RWPE2 (cell line): ENCODE measurements at places on chromosomes 6 and 20.

DNA sequence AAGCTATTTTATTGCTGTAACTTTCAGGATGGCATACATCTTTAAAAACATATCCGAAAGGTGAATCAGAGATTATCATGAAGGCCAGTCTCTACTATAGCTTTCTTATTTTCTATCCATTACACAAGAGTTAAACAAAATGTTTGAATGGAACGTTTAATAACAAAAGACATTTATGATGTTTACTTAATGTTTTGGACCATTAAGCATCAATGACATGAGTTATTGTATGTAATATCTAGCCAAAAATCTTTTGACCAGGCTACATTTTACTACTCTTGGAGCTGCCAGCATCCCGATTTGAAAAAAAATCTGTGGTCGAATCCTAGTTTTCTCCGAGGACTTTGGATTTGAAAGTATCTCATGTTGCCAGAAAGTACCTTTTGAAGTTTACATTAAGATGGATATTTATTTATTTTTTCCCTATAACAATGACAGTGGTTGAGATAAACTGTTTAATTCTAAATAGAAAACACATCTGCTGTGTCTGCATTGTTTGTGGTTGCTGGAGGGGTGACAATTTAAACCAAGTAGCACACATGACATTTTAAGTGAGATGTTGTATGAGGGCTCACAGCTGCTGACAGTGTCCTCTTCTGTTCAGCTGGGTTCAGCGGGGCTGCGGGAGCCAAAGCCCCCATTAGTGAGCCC lies 293.7 kb upstream of the TCF21 start:
- no peak overlapping the region for H3K4me3 ChIP-seq
- H3K36me3 ChIP-seq, result no peaks in the 10 kb centered on the region
- H3K27ac ChIP-seq, result peak overlapping the region; percentile 39
- H3K27me3 ChIP-seq, result no peaks in the 10 kb centered on the region

- peaks cover 3% of the 10 kb centered on the region for H3K4me1 ChIP-seq
- H3K27ac ChIP-seq, result no peak overlapping the region
- no peaks in the 10 kb centered on the region for H3K36me3 ChIP-seq
- H3K27me3 ChIP-seq, result no peaks in the 10 kb centered on the region
- DNase-seq, result no peak
These were observed 39.1 kb upstream of the ME1 start for GRCh38 chr6:83470001-83470400.

DNA sequence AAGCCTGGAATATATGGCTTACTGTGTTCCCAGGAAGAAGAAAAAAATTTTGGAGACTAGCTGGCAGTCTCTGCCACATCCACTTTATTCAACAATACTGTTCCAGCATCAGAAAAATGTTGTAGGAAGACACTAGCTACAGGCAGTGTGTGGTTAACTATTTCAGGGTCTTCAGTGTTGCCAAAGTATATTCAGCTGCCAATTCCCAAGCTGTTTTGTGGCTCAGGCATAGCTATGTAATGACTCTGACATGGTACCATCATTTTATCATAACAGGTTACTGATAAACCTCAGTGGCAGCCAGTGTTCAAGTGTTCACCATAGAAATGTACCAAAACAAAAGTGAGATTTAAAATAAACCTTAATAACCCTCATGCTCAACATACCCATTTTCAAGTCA lies 503.1 kb downstream of the ADGRB3 start:
- H3K27ac ChIP-seq, result no peak overlapping the region
- no peak overlapping the region for H3K4me3 ChIP-seq
- no peaks in the 10 kb centered on the region for H3K36me3 ChIP-seq
- no peaks in the 10 kb centered on the region for H3K4me1 ChIP-seq
- no peak for DNase-seq
- no peaks in the 10 kb centered on the region for H3K27me3 ChIP-seq

- no peaks in the 10 kb centered on the region for H3K27me3 ChIP-seq
- H3K36me3 ChIP-seq, result no peaks in the 10 kb centered on the region
- peak; percentile 67 for DNase-seq
- peak overlapping the region; percentile 51 for H3K27ac ChIP-seq
These were observed 27.3 kb downstream of the COL21A1 start for GRCh38 chr6:56220078-56220477.

DNA sequence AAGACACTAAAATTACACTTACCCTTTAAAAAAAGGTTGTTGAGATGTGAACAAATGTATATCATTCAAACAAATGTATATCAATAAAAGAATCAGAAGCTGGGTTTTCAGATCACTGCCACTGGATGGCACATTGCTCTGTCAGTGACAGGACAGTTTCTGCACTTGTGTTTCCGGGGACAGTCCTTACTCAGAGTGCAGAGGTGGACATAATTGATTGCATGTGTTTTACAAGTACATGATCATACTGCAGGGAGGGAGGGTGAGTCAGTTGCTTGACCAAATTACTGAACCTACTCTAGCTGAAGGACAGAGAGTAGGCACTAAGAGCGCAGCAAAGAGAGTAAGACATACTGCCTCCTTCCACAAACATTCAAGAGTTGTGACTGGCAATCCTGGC lies 302.3 kb downstream of the TENT5A start:
- no peaks in the 10 kb centered on the region for H3K27me3 ChIP-seq
- no peak for DNase-seq
- H3K4me3 ChIP-seq, result no peak overlapping the region
- no peak overlapping the region for H3K27ac ChIP-seq

- no peaks in the 10 kb centered on the region; the same call in 1 of the 2 replicates for H3K36me3 ChIP-seq
- peaks cover 67% of the 10 kb centered on the region for H3K4me1 ChIP-seq
- no peak for DNase-seq
- H3K27ac ChIP-seq, result peak overlapping the region; percentile 33
These were observed 21.7 kb downstream of the B4GALT5 start for GRCh38 chr20:49691818-49692568.

GRCh38 chr20:46060975-46061374 lies 28.8 kb downstream of the NCOA5 start:
- peaks cover 31% of the 10 kb centered on the region for H3K27me3 ChIP-seq
- no peak overlapping the region for H3K4me3 ChIP-seq
- H3K4me1 ChIP-seq, result peaks cover 3% of the 10 kb centered on the region
- DNase-seq, result no peak

DNA sequence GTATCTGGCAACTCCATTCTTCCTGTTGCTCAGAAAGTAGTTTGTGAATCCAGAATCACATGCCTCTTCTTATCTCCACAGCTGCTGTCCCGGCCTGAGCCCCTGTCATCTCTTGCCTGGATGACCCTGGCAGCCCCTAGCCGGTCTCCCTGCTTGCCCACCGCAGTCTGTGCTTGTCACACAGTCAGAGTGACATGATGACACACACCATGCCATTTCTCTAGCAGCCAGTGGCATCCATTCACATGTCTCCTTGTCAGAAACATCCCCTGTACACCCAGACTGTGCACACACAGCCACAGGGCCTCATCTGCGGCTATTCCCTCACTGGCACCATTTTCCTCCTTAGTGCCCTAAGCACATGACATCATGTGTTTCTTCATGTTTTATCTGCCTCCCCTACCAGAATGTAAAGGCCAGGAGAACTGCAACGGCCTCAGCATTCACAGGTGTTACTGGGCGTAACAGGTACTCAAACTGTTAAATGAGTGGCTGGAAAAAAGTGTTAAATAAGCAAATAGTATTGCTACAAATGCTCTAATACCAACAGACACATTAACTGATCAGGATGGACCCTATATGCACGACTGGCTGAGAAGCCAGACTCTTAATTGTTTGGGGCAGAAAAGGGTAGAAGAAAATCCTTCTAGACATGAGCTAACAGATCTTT lies 9.6 kb downstream of the ABHD12 start:
- no peak overlapping the region for H3K27ac ChIP-seq
- H3K27me3 ChIP-seq, result no peaks in the 10 kb centered on the region
- H3K4me3 ChIP-seq, result no peak overlapping the region
- H3K36me3 ChIP-seq, result no peaks in the 10 kb centered on the region

DNA sequence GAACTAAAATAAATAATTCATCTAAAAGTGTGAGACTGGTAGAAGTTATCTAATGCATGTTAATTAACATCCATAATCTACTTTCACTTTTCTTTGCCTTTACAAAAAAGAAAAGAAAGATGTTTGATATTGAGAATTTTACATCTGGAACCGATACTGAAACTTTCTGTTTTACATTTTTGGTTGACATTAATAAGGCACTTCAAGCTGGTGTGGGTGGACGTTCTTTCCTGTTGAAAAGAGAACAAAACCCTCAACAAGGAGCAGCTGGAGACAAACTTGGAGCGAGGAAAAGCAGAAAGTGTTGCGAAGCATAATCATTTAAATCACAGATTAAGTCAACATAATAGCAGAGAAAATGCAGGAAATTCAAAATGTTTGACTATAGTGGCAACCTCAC lies 575.2 kb upstream of the ADGRB3 start:
- no peak for DNase-seq
- no peak overlapping the region for H3K4me3 ChIP-seq
- no peaks in the 10 kb centered on the region for H3K4me1 ChIP-seq
- H3K36me3 ChIP-seq, result no peaks in the 10 kb centered on the region

- H3K27me3 ChIP-seq, result peaks cover 27% of the 10 kb centered on the region
- no peaks in the 10 kb centered on the region for H3K4me1 ChIP-seq
- H3K4me3 ChIP-seq, result no peak overlapping the region
- no peak overlapping the region for H3K27ac ChIP-seq
- no peaks in the 10 kb centered on the region for H3K36me3 ChIP-seq
These were observed 22.8 kb upstream of the SLC17A4 start for GRCh38 chr6:25731721-25732120.

DNA sequence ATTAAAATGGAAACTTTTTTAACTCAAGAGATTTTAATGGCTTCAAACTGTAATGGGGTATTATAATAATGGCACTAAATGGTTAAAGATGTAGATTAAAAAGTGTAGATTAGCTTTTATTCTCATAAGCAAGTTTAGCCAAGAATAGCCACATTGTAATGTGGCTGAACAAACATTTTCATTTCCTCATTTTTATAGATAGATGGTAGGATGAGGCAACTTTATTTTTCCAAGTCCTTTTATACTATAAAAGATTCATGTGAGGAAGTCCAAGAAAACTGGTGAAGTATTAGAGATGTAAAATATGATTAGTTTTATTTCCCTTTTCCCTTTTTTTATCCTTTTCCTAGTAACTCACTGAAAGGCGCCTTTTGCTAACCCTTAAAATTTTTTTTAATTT lies 88.8 kb downstream of the ATRN start:
- H3K4me3 ChIP-seq, result no peak overlapping the region
- no peaks in the 10 kb centered on the region for H3K27me3 ChIP-seq
- H3K36me3 ChIP-seq, result peaks cover 26% of the 10 kb centered on the region
- DNase-seq, result no peak
- H3K4me1 ChIP-seq, result no peaks in the 10 kb centered on the region

DNA sequence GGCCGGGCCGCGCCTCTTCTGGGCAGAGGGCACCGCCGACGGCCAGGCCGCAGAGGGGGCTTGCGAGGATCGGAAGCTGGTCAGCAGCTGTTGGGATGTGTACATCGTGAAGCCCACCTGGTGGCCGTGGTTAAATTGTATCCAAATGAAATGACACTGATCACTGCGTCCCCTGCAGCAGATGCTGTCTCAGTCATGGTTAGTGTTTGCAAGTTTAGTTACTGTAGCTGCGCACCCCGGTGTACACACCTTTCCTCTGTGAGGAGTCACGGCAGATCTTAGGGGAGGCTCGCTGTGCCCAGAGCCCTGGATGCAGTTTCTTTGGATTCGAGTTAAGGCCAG lies 653 bp downstream of the NAA20 start:
- H3K36me3 ChIP-seq, result peaks cover 32% of the 10 kb centered on the region
- DNase-seq, result no peak
- peak overlapping the region; percentile 40 for H3K27ac ChIP-seq
- H3K4me3 ChIP-seq, result peak overlapping the region; percentile 91
